Stimulated activated CD4-positive, alpha-beta T cell treated with anti-CD3 and anti-CD28 coated beads, Interleukin-2, amount 100 ng/mL, for 48 hours (primary cell): ENCODE measurements at places on chromosomes 4 and X.
A peak's percentile ranks its signal among the peaks of the same experiment; 100 is the strongest.

GRCh38 chrX:68098431-68098830 is 334.9 kb downstream of the OPHN1 start:
- DNase-seq: no peak

DNA sequence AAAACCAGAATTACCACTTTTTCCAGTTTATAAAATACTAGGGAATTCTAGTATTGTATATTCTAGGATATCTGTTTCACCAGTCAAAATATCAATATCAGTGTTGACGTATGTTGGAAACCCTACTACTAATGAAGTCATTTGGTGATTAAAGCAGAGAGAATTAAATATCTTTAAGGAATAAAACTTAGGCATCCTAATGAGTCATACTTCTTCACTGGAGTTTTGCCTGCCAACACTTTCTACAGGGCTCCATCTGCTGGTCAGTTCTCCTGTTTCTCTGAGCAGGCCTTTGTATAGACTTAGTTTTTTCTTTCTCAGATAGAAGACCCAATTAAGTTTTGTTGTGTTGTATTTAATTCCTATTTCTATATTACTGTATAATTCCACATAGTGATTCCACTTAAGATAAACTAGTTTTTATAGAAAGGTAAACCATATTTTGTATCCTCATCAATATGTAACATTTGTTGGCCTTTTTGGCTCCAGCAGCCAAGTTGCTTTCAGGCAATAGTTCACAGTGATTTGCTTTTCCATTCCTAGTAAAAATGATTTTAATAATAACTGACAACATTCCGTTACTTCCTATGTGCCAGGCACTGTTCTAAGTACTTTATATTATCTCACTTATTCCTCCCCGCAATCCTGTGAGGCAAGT is 3.5 kb downstream of the AP1AR start:
- DNase-seq: peak; percentile 47

- no peak for DNase-seq
Measured at GRCh38 chrX:129932821-129933321, 26.9 kb downstream of the UTP14A start.

GRCh38 chrX:100648458-100649417 is 4.7 kb downstream of the SRPX2 start:
- DNase-seq: no peak

GRCh38 chr4:74159143-74159709 is 1.3 kb downstream of the MTHFD2L start:
- DNase-seq: no peak

GRCh38 chr4:155615081-155615887 is 51.4 kb upstream of the GUCY1A1 start:
- no peak for DNase-seq

DNA sequence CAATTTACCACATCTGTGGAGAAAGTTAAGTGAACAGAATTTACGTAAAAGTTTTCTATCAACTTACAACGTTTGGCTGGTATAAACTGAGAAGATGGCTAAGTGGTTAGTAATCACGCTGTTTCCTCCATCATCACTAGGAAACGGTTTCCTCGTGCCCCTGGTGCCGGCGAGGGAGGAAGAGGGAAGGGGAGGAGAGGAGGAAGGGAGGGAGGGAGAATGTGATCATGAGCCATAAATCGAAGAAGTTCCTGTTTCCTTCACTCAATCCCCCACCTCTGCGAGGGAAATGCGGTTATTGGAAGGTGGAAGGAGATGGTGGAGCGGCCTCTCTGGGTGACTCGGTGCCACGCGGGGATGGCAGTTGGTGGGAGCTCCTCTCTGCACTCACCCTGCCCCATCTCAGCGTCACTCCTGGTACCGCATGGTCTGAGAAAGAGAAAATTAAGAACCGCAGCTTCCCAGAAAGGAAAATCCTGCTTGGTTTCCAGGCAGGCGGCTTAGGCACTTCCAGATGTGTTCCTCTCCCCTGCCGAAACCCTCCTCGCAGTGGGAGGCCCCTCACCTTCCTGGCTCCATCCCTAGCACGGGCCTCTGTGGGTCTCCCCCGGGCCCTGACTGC is 216.8 kb downstream of the AFAP1 start:
- DNase-seq: no peak

GRCh38 chr4:3708103-3708510 is 58.1 kb upstream of the ADRA2C start:
- DNase-seq: no peak

- DNase-seq: no peak
Measured at GRCh38 chrX:20140420-20140819, 1.2 kb downstream of the EIF1AX start.

GRCh38 chrX:39264023-39264422 is 462.8 kb downstream of the MID1IP1 start:
- DNase-seq: no peak

GRCh38 chrX:53317365-53318069 is 36.1 kb upstream of the IQSEC2 start:
- peak; percentile 60 for DNase-seq

GRCh38 chrX:30317308-30317707 is 8.1 kb upstream of the NR0B1 start:
- no peak for DNase-seq

GRCh38 chr4:78776729-78777575 is 802 bp downstream of the BMP2K start:
- DNase-seq: peak; percentile 23

DNA sequence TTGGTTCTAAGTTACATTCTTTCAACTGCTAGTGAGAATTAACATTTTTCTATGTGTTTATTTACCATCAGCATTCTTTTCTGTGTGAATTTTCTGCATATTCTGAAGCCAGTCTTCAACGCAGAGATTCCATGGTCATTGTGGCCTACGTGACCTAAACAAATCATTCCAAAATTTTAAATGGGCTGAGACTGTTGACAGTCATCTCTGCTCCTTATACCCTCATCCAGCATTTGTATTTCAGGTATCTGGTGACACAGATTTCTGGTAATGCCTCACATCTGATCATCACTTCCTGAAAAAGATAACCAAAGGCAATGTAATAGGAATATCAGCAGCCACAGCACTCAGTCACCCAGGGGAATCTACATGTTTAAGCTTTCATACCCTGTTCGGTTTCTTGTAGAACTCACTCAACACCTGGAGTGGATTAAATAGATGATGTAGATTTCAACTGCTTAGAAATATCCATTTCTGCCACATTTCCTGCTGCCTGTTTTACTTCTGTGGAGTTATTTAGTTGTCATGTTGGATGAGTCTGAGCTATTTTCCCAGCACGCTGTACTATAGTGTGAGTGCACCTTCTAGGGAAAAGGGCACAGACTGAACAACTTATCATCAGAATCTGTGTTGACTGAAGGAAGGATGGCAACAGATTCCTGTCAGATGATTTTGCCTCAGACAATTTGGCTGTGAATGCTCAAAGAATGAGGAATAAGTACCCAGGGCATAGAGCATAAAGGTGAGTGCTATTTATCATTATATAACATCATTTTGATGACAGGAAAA is 73.0 kb upstream of the HPGD start:
- no peak for DNase-seq

GRCh38 chrX:19836337-19836736 is 51.1 kb downstream of the SH3KBP1 start:
- no peak for DNase-seq

GRCh38 chrX:50876551-50876950 is 34.0 kb upstream of the BMP15 start:
- no peak for DNase-seq

GRCh38 chr4:125787707-125788106 is 473.0 kb downstream of the FAT4 start:
- no peak for DNase-seq

DNA sequence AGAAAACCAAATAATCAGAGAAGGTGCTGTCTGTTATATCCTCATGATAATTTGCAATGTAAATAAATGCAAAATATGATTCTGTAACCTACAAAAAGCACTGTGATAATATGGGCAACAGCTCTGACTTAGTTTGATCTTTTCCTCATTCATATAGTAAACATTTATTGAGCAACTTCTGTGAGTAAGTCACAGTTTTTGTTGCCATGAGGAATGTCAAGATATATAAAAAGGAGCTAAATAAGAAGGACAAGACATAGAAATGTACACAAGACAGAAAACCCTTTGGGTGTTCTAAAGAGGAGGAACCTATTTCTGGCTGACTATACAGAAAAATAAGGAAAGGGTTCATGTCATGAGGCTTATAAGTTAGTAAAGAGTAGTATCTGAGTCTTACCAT is 44.3 kb downstream of the ARSJ start:
- DNase-seq: no peak

DNA sequence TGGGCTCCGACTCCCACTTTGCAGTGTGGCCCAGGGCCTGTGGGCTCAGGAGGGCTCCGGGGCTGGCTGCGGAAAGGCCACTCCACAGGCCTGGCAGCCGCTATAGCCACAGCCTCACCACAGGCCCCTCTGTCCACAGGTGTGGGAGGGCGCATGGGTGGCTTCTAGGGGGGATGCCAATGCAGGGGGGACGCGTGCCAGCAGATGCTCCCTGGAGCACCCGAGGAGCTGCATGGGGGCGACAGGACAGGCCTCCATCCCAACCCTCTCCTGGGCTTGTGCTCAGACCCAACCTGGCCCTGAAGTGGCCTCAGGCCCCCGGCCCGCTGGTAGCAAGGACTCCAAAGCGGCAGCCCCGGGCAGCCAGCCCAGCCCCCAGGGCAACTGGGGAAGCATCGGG is 8.0 kb downstream of the BGN start:
- no peak for DNase-seq
